ENCODE measurements at places on chromosomes 2 and 18.

DNA sequence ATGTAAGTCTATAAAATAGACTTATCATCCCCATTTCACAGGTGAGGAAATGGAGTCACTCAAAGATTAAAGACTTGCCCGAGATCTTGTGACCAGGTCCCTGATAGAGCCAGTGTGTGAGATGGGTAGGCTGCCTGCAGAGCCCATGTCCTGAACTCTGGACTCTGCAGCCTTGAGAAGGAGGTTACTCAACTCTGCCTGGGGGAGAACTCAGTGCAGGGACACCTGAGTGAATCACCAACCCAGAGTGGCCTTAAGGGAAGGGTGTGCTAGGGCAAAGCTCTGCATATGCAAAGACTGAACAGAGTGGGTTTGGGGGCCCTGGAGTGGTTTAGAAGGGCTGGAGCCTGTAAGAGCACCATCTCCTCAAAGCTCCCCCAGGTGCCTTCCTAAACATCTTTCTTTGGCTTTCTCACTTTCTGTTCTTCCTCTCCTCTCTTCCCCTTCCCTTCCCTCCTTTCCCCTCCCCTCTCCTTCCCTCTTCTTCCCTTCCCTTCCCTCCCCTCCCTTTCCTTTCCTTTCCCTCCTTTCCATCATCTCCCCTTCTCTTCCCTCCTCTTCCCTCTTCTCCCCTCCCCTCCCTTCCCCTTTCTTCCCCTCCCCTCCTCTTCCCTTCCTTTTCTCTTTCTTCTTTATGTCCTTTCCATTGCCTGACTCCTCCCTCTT is 67.6 kb downstream of the CELF4 start:
- DNase-seq, result no peak

DNA sequence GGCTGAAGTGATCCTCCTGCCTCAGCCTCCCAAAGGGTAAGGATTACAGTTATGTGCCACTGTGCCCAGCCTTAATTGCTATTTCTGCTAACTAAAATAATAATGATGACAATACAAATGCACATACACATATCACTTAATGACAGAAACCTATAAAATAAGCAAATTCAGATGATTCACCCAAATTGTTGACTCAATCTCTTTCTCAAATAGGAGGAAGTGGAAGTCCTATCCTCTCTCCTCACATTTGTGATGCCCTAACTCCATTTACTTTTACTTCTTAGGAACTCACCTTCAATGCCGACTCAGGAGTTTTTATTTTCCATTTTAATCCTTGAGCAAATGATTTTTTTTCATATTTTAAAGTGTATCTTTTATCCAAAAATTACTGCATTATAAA is 24.5 kb upstream of the RAPH1 start:
- DNase-seq, result no peak

DNA sequence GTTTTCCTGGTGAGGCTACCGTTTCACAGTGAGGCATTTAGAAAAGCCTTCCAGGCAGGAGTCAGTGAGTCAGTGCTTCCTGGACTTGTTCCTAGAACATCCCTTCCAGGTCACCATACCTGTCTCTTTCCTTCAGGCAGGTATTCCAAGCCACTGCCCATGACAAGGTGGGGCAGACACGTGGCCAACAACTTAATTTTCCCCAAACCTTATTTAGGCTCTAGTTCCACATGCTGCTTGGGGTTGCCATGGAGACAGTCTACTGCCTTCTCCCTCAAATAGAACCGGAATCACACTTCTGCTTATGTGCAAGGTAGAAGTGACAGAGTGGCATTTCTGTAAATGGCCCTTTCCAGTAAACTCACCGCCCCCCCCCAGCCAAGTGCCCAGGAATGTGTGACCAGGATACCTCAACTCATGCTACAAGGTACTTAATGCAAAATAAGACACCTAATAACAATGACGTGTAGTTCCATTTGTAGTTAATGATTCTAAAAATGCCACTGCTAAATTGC is 258.3 kb downstream of the PRKCE start:
- no peak for DNase-seq

GRCh38 chr2:43324259-43325106 is 98.1 kb upstream of the ZFP36L2 start:
- no peak for DNase-seq

DNA sequence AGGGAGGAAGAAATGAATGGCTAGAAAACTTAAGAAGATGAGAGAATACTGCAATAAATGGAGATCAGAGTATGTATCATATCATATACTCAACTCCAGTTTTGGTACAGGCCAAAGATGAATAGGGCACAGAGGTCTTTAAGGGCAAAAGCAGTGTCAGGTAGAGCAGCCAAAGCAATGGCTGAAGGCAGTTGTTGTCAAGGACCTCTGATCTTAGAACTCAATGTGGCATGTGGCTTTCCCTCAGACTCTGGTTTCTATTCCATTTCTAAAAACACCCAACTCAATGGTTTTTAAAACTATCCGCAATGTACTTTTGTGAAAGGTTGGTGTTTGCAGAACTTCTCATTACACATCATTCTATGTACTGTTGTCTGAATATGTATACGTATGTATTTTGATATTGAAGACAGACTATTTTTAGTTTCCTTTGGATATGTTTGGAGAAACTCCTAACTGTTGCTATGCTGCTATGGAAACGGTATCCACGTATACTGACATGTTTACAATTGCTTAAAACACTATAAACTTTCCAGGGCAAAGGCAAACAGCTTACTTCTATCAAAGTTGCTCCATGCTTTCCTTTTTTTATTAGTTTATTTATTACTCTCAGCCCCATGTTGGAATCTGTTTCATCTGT is 58.1 kb upstream of the PELI1 start:
- no peak for DNase-seq

DNA sequence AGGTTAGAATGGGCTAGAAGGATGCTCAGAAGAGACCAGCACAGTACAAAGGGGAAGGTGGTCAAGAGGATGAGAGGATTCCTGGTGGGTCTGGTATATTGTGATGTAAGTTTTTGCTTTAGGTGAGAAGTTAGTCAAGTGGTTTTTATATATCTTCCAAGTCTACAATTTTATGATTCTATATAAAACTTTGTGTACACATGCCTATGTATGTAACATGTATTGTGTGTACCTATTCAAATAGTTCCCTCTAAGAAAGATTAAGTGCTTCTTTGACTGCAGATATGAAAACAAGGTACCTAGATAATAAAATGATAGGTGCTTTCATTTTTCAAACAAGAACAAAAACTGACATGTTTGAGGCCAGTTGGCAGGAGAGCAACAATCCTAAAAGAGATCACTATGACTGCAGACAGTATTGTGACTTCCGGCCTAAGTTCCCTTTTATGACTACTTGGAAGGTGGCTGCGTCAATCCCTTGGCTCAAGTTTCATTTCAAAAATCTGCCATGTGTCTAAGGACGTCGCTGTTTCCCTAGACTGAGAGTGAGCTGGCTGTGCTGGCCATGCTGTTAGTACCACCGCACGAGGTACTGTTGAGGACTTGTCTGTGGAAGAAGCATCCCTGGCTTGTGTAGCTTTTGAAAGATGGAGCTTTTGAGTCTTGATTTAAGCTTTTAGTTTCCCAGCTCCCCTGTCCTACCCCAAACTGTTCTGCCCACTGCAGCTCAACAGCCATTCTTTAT is 123.1 kb downstream of the PRPF40A start:
- no peak for DNase-seq

DNA sequence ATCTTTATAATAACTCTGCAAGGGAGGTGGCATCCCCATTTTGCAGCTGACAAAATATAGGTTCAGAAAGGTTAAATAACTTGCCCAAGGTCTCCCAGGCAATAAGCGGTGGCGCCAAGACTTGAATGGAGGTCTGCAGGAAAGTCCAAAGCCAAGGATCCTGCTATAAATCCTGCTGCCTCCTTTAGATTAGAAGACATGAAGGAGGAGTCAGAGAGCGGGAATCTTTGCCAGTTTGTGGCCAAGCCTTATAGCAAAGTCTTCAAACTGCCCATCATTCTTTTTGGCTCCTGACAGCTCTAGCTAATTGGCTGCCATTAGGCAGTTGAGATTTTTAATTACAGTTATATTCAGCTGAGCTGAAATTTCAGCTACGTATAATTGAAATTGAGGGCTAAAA is 114.3 kb downstream of the C1D start:
- DNase-seq, result no peak

DNA sequence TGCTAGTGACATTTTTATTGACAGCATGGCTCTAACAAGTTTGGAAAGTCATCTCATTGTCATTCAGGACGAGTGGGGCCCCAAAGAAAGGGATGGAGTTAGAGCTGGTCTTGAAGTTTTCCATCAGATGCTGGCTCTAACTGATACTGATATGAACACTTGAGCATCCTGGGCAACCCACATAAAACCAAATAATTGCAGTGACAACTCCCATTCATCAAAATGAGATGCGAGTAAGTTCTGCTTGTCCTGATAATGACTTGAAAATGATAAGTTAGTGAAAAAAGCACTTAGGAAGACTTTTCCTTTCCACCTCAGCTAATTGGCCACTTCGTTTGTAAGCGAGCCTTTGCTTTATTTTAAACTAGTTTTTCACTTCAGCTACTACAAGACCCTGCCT is 147.6 kb downstream of the SP3 start:
- no peak for DNase-seq

DNA sequence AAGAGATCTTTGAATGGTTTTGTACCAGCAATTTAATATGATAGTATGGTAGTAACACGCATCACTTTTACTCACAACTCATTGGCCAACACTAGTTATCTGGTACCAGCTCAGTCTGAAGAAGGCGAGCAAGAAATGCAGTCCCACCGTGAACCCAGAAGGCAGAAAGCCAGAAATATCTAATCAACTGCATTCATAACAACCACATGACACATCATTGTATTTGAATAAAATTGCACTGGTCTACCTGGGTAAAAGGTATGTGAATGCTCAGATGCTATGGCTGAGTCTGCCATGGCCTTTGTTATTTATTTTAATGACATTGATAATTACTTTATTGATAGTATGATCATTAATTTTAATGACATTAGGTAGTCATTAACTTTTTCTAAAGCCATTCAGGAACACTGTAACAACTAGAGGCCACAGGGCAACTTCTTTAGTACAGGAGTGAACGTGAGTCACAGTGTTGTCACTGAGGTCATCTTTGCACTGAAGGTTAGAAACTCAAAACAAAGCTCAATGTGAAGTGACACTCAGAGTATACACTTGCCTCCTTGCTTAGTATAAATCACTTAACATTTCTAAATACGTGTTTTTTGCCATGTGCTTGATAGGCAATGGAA is 475.6 kb upstream of the TNP1 start:
- no peak for DNase-seq

DNA sequence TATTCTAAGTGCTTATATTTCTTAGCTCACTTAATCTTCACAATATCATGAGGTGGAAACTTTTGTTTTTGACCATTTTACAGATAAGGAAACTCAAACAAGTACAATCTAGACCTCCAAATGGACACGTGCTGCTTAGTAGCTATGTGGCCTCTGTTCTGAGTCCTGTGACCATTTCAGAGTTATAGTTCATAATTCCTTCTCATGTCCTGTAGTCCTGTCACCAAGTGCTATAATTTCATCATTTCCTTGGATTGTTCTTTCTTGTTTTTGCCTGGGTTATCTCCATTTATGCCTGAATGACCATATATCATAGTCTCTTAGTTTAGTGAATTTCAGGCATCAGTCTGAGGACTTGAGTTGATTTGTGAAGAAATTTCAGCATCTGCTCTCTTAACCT is 91.7 kb downstream of the NUP35 start:
- DNase-seq, result no peak

- DNase-seq, result peak; percentile 12
These were observed 128.5 kb upstream of the RAB12 start for GRCh38 chr18:8480506-8481328.

DNA sequence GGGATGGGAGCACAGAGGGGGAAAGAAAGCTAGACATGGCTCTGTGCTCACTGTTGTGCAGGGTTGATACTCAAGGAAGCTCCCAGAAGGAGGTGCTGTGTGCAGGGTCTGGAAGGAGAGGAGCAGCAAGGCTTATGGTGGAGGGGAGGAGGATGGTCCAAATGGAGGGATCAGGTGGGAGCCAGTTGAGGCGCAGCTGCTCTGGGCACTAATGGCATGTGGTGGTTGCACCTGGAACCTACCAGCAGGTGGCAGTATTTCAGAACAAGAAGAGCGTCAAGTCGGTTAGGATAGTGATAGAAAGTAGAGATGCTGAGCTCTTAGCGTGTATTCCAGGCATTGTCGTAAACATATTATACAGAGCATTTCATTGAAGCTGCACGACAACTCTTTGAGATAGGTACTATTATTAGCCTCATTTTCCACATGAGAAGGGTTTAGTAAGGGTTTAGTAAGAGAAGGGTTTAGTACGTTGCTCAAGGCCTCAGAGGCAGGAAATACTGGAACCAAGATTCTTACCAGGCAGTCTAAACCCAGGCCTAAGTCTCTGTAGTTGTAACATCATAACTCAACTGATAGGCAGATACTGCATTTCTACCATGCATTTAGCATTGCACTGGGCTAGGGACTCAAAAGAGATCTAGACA is 223.7 kb downstream of the CYP26B1 start:
- DNase-seq, result peak; percentile 61

DNA sequence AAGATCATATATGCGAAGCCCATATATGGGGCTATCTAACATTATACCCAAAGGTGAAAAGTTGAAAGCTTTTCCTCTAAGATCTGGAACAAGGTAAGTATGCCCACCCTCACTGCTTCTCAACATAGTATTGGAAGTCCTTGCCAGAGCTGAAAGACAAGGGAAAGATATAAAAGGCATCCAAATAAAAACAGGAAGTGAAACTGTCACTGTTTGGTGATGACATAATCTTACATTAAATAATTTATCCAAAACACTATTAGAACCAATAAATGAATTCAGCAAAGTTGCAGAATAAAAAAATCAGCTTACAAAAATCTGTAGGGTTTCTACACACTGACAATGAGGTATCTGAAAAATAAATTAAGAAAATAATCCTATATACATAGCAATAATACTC is 205.8 kb downstream of the INSIG2 start:
- no peak for DNase-seq

GRCh38 chr2:134232868-134233727 is 20.8 kb upstream of the MGAT5 start:
- no peak for DNase-seq

GRCh38 chr2:12259493-12259892 is 457.2 kb upstream of the TRIB2 start:
- DNase-seq, result no peak

DNA sequence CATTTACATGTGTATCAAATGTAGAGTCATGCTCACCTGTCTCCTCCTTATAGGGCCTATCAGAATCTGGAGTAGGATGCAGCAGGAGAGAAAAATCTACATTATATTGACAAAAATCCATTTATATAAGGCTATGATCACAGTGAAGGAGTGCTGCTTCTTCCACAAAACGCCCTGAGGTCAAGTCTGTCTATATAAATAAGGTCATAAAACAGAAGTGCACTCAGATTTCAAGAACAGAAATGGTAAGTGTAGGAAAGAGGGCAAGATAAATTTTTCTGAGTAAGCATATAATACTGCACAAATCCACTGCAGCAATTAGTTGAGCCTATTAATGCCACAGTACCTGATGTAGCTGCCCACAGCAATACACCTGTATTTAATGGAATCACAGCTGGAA is 51.8 kb downstream of the COL5A2 start:
- no peak for DNase-seq

DNA sequence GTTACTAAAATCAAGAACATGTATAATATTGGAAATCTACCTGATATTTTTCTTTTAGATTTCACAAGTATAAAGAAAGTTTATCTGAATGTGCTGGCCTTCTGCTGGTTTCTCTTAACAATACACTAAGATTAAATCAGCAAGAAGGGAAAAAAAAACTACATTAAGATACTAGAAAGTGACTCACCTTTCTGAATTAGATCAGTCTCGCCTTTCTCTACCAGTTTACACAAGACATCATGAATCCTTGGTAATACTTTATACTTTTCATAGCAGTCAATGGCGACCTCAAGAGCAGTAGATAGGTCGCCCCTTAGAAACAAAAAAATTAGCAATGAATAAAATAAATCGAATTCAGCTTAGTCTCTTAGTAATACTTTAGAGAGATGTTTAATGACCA is 61.2 kb downstream of the LRPPRC start:
- no peak for DNase-seq
